ENCODE measurements at places on chromosomes 1 and 21.

DNA sequence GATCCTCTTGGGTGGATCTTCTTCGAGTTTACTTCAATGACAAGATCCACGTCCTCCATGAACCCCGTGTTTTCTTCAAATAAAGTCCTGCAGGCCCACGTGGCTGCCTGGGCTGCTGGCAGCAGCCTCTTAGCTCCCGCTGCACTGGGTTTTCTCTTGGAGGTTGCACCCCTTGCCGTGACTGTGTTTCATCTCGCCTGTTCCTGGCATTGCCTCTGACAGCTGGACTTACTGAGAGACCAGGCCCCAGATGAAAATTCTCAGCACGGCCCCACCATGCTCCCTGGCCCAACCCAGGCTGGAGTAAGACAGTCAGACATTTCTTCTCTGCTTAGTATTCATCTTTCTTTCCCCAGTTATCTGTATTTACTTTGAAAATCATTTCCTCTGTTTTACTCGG is 274.8 kb upstream of the RUNX1 start:
- peak; percentile 81 for DNase-seq

DNA sequence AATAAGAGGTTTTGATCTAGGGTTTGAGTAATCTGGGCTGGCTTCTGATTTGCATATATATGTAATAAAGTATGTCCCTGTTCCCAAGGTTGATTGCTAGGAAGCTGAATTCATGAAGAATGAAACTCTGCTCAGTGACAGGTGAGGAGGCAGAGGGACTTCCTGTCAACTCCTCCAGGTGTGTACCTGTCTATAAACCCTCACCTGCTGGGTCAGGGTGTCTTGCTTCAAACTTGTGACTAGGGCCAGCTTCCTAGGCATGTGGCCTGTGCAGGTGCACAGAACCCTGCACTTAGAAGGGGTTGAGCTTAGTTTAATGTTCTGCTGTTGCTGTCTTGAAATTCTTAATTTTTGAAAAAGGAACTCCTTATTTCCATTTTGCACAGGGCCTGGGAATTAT is 21.1 kb downstream of the OLFML3 start:
- DNase-seq: no peak

DNA sequence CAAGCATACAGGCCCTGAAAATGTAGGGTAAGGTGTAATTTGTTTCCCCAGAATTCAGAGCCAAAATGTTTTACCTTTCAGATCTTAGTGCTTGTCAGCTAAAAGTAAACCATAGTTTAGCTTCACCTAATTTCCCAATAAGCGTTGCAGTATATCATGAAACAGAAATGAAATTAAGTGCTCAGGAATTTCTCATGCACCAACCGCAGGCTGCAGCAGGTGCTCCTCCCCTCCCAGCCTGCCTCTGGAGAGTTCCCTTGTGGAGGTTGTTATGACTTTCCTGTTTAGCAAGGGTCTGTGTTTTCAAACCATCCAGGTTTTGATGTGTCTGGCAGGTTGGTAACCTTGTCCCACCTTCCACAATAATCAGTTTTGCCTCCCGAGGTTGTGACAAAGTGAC is 118.5 kb downstream of the HLX start:
- no peak for DNase-seq

GRCh38 chr1:237864338-237865244 is 26.1 kb downstream of the ZP4 start:
- DNase-seq: peak; percentile 34

- no peak for DNase-seq
Measured at GRCh38 chr1:181588631-181589030, 105.3 kb downstream of the CACNA1E start.

DNA sequence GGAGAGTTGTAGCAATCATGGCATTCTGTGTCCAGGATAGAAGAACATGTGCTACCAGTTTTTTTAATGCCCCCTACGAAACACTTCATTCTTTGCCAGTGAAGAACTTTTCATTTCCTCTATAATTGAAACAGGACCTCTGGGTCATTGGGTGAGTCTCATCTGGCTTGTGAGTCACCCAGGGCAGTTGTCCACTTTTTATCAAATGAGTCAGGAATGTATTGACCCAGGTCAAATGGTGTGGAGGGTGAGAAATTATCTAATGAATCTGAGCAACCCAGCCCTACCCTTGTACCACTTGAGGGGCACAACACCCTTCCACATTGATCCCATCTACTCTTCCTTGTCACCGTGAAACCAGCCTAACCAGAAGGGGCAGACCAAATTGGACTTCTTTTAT is 417.3 kb upstream of the PROX1 start:
- no peak for DNase-seq

DNA sequence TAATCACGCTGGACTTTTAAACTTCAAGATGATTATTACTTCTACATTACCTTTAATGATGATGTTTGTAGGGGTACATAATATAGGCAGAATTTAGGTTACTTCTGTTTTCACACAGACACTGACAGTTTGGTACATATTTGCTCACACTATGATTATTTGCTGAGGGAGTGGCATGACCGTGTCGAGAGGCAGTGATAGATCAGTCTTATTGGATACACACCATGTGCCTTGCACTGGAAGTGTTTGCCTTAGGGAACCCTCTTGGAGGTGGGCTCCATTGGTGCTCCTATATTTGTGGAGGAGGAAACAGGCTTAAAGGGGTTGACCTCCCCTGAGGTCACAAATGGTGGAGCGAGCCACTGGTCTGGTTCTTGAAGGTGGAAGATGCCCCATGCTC is 132.1 kb downstream of the PRDM2 start:
- no peak for DNase-seq

DNA sequence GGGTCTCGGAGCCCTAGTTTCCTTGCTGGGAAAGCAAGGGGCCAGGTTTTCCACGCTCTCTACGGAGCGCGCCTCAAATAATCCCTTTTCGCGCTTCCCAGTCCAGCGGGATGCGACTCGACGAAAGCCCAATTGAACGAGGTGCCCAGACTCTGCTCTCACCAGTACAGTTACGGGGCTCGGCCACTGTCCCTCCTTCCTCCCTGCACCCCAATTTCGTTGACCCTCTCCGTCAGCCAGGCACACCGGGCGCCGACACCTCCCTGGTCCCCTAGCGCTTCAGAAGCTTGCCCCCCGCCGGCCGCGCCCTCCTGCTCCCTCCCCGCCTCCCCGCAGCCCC is 389 bp downstream of the SEMA6C start:
- no peak for DNase-seq

DNA sequence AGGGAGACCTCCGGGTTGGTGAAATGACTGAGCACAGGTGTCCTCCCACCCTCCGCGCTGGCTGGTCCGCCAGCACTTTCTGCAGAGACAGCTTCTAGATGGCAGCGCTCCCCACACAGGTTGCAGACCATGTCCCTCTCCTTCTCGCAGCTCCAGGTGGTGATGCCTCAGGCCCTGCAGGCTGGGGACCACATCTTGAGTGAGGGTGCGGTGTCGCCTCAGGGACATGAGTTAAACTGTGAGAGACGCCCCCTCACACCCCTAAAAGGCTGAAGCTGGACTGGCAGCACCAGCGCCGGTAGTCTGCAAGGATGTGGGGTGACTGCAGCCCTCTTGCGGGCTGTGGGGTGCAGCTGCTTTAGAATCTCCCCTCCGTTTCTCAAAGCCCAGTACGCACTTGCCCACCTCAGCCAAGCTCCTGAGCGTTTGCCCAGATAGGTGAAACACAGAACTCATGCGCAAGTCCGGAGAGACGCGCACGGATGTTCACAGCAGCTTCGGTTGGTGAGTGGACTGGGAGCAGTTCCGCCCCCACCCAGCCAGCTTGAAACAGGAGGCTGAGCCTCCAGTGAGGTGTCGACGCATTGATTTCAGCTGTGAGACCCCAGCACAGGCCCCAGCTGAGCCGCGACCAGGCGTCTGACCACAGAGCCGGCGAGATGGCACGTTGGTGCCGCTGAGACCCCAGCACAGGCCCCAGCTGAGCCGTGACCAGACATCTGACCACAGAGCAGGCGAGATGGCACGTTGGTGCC is 28.6 kb downstream of the COL6A1 start:
- no peak for DNase-seq

GRCh38 chr1:47783638-47784496 is 213.3 kb downstream of the TRABD2B start:
- DNase-seq: no peak

DNA sequence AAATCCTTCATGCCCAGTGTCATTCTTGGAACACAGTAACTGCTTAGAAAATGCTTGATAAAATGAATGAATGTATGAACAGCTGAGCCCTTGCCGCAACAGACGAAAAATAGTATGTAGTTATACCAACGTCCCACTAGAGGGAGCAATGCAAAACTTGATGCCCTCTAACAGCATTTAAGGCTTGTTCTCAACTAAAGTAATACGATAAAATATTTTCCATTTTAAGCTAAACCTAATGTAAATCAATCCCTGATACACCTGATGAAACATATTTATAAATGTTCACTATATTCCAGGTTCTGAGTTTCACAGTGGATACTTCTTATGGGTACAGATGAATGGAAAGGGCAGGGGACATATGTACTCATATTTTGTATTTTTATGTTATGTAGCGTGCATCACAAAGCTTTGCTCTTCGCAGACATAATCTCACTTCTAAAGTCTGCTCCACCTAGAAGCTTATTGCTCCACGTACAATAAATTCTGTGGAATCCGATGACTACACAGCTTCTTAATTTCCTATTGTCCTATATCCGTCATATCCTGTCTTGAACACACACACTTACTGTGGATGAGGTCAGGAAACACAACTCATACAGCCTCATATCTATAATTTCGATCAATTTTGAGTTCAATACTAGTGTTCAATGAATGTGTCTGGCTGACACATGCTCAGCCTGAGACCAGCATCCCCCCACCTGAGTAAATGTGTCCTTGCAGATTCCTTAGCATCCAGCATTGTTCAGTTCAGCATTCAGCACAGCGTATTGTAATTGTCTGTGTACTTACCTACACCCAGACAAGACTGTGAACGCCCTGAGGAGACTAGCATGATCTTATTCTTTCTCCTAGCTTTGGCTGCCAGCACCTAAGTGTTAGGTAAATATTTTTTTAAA is 4.4 kb upstream of the UTP25 start:
- peak; percentile 86 for DNase-seq

DNA sequence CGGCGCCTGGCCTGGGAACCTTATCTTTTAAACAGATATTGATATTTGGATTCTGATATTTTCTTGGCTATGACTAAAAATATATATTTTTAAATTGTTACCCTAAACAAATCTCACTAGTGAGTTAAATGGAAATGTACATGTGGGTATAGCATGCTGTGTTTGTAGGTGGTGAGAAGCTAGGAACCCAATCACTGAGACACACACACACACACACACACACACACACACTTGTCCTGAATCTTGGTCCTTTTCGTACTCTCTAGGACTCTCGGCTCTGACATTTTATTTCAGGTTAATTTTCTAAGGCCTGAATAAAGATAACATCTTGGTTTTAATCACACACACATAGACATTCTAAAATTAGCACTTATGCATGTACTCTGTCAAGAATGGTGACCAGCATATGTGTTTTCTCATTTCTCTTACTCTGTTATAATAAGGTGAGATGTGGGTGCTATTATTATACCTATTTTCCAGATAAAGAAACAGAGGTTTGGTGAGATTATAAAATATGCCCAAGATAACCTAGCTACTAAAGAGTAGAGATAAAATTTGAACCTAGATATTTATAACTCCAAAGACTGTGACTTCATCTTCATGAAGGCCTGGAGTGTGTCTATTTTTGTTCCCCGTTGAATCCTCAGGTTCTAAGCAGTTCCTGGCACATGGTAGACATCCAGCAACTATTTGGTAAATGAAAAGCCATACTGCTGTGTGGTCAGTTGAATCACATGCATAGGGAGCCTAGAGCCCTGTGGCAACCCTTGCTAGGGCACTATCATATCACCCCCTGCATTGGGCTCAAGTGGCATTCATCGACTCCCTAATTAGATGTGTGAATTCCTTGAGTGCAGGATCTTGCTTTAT is 85.0 kb upstream of the RAB3GAP2 start:
- DNase-seq: no peak

DNA sequence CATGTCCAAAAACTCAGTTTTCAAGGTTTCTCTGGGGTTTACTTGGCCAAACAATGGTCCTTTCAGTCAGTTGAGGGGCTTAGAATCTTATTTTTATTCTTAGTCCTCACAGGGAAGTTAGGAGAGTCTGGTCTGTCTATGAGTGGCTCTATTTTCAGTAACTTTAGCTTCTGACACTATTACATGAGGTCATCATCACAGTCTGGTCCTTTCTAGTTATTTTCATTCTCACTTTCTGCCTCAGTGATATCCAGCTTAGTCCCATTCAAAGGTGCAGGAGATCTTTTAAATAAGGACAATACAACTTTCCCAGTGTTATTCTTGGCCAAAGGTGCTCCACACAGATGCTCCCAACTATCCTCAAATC is 30.0 kb upstream of the FGGY start:
- DNase-seq: no peak

DNA sequence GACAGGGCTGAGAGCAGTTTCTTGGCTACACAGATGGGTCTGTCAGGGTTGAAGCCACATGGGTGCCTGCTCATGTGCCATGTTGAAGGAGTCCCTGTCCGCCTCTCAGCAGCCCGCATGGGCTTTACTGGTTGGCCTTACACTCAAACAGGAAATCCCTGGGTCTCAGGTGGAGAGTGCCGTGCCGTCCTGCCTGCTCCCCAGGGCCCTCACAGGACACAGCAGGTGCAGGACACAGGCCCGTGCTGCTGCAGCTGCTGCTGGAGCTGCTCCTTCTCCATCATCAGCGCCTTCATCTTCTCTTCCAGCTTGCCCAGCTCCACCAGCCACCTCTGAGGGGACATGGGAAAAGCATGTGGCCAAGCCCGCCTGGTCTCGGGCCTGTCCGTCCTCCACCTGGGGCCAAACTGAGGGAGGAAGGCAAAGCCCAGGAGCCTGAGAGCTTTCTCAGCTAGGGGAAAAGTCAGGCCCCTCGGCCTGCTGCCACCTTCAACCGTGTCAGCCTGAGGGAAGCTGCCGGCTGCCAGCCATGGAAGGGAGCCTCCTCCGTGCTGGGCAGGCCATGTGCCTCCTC is 5.5 kb downstream of the SLFNL1 start:
- no peak for DNase-seq

DNA sequence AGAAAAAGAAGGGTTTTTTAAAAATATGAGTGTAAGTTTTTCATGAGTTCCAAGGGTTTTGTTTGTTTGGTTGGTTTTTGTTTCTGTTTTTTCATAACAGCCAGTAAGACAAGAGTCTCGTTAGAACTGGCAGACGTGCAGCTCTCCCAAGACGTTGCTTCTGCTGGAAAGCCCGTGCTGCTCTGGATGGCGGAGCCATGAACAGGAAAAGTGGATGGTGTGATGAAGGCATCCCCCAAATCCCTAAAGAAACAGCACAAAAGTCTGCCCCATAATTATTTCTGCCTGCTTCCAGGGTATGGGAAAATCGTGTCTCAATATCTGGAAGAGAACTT is 157.9 kb upstream of the BACE2 start:
- DNase-seq: no peak

GRCh38 chr1:234755449-234755863 is 145.5 kb upstream of the IRF2BP2 start:
- peak; percentile 26 for DNase-seq

- no peak for DNase-seq
Measured at GRCh38 chr1:114216431-114217173, 62.9 kb upstream of the SYT6 start.

- DNase-seq: no peak
Measured at GRCh38 chr1:67609577-67610341, 75.2 kb upstream of the GADD45A start.

- DNase-seq: no peak
Measured at GRCh38 chr1:86991549-86992186, 77.2 kb downstream of the HS2ST1 start.

- no peak for DNase-seq
Measured at GRCh38 chr1:33970148-33970825, 106.4 kb downstream of the HMGB4 start.

GRCh38 chr1:77014073-77014788 is 147.0 kb downstream of the ST6GALNAC5 start:
- DNase-seq: no peak
